ENCODE measurements at places on chromosomes 2 and 18.

DNA sequence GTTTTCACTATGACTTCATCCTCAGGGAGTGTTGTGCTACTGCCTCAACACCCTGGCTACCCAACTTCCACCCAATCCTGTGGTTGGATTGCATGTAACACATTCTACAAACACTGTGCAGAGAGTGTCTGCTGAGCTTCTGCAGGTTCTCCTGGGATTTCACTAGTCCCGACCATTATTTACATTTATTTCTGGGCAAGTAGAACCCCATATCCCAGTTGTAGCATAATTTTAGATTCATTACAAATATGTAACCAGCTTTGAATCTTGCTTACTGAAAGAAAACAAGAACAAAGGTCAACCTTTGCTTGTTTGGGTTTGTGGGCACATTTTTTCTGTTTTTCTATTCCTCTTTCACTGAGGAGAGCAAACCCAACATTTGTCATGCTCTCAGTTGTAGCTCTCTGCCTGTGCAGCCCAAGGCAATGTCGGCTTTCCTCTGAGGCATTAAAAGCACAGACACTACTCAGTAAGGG is 2036.1 kb upstream of the LRRTM1 start:
- DNase-seq: no peak

GRCh38 chr2:127993659-127994058 is 34.2 kb downstream of the SAP130 start:
- DNase-seq: no peak

DNA sequence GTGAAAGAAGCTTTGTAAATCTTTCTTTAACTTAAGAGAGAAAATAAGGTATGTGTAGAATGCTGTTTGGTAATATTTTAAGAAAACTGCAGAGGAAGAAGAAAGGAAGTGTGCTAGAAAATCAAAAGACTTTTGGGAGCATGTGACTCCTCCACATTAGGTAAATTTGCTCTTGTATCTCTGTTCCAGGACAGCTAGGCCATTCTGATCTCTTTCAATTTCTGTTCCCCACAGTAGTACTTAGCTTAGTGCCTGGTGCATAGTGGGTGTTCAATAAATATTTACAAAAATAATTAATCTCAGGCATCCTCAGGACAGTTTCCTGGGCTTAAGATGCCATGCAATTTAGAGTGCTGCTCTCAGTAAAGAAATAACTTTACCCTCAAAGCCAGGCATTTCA is 105.0 kb downstream of the GPD2 start:
- no peak for DNase-seq

DNA sequence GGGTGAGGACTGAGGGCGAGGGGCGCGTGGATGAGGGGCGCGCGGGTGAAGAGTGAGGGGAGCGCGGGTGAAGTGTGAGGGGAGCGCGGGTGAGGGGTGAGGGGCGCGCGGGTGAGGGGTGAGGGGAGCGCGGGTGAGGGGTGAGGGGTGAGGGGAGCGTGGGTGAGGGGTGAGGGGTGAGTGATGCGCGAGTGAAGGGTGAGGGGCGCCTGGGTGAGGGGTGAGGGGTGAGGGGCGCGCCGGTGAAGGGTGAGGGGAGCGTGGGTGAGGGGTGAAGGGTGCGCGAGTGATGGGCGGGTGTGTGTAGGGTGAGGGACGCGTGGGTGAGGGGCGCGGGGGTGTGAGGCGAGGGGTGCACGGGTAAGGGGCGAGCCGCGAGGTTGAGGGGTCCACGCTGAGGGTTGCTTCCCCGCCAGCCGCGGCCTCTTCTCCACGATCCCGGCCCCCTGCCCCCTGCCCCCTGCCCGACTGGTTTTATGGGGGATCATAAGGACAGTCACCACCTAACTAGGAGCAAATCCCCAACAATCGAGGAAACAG is 1.1 kb upstream of the SLC66A2 start:
- DNase-seq: no peak

DNA sequence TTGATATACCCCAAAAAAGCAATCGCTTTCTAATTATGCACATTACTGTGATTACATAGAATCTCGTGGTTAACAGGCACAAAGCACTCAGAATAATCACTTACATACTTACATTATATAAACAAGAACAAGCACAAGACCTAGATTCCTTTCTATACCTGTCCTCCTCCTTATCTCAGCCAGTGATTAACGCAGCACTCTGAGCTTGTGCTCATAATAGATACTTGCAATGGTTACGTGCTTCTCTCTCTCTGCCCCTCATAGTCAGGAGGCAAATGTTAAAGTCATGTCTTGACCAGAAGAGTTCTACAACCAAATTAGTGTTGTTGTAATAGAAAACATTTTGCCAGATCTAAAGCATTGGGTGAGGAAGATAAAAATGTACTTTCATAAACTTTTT is 342.2 kb upstream of the PKDCC start:
- DNase-seq: no peak

GRCh38 chr2:108125581-108125980 is 114.2 kb upstream of the SULT1C3 start:
- no peak for DNase-seq

- no peak for DNase-seq
Measured at GRCh38 chr18:48989304-48990303, 38.8 kb upstream of the SMAD7 start.

DNA sequence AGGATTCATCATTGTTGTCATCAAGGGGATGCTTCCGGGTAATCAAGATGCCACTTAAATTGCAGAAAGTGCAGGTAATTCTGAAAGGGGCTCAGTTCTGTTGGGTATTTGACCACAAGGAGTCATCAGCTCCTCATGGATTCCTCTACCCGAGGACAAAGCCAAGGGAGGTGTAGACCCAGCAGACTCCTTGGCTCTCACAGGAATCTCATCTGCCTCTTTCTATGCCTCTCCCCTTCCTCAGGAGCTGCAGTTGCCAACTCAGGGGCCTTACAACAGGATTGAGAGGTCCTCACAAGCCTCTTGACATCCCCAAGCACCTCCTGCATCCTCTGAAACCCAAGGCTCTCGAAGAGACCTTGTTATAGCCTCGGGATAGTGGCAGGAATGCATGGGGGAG is 44.0 kb downstream of the ITGB6 start:
- DNase-seq: no peak

GRCh38 chr2:10906926-10907625 is 4.7 kb upstream of the KCNF1 start:
- DNase-seq: no peak

GRCh38 chr2:111050701-111051376 is 69.9 kb upstream of the BCL2L11 start:
- DNase-seq: no peak

DNA sequence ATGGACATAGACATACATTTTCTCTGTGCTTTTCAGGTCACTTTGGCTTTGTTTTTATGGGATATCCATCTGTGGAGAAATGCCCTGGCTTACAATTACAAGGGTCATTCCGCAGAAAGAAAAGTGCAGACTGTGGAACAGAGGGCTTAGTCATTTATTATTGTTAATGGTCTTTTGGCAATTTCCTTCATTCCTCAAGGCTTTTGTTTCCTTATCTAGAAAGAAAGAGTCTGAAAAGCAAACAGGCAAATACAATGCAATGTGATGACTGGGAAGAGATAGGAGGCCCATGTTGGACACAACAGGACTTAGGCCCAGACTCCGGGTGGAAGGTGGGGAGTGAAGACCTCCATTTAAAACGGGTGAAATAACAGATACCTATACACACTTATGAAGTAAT is 129.5 kb upstream of the CAVIN2 start:
- no peak for DNase-seq

DNA sequence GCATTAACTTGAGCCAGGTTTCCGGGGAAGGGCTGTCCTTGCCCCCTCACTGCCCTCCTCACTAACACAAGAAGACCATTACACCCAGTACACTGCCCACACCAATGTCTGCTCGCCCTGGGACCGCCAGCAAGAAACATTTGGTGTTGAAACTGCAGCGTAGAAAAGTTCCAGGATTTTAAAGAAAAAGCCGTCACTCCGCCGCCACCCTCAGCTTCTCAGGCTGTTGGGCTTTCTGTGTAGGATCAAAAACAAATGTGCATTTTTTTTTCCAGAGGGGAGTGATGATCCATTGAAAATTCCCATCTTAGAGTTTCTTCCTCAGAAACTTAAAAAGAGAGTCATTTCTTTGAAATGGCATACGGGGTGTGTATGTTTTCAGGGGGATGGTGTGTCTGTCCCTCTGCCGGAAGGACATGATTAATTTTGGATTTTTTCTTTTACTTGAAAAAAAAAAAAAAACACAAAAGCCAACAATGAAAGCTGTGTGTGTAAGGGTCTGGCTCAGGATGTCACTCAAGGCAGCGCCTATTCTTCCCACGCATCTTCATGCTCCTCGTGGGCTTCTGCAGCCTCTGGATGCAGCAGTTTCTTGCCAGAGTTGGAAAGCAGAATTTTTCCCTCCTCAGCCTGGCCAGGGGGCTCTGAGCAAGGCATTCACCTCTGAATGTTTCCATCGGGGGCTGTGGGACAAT is 184.9 kb downstream of the GLI2 start:
- no peak for DNase-seq

- DNase-seq: no peak
Measured at GRCh38 chr2:176251928-176252327, 17.3 kb upstream of the MTX2 start.

GRCh38 chr2:68135448-68136320 is 22.0 kb upstream of the PNO1 start:
- no peak for DNase-seq

DNA sequence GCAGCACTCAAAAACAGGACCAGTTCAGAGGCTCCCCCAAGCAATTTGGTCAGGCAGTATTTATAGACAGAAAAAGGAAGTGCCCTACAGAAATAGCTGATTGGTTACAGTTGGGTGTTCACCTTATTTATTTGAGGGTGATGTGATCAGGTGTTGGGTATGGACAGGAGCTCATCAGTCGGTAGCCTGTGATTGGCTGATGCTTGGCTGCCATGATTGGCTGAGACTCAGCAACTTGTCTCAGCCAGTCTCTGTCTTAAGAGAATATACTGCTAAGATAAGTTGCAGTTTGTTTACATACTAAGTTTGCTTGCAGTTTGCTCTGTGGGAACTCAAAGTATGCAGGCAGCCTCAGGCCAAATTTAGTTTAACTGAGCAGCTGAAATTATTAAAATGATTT is 9.4 kb downstream of the ABCG8 start:
- DNase-seq: no peak

DNA sequence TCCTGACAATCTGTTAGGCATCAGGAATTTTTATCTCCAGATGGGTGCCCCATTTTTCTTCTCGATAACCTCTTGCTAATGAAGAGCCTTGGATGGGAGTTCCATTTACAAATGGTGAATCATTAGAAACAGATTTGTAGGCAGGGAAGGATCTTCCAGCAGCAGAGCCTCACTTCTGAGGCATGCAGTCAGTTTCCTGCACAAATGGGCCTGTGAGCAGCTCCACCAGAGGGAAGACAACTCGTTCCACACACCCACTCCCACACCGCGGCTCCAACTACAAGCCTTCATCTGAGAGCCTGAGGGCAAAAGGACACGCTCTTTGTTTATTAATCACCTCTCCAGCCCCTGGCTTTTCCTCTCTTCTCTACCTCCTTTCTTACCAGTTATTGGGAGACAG is 108.5 kb downstream of the CTAGE1 start:
- DNase-seq: no peak

Measured in GM12891 (cell line).